GM19239 (cell line): ENCODE measurements at places on chromosomes 12 and 14.

DNA sequence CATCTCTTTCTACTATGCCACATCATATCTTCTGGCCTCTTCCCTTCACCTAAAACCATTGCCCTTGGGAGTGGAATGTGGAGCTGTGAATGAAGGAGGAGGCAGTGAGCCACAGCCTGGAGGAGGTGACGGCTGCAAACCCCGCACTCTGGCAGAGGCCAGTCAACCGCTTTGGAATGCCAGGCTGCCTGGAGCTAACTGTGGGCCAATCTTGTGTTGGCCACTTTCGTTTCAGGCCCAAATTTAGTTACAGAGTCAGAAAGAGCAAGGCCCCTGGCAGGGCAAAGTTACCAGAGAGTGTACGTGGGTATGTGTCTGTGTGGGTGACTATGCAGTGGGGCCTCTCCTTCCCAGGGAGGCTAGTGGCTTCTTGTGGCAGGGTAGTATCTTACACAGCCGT is 40.1 kb downstream of the CACNA1C start:
- no peak for DNase-seq

DNA sequence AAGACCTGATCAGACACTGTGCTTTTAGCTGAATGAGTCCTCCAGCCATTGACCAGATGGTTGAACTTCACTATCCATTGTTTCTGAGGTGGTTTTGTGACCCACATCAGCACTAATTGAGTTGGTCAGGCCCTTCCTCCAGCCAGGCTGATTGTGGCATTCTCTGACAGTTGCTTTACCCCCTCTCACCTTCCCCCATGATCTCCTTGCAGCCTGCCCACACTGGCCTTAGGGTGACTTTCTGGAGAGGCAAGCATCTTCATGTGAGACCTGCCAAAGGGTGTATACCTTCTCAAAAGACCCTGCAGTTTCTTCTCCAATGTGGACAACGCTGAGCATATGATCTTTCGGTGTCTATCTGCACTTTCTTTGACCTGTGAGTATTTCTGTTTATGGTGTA is 83.9 kb downstream of the GPATCH2L start:
- DNase-seq = no peak

DNA sequence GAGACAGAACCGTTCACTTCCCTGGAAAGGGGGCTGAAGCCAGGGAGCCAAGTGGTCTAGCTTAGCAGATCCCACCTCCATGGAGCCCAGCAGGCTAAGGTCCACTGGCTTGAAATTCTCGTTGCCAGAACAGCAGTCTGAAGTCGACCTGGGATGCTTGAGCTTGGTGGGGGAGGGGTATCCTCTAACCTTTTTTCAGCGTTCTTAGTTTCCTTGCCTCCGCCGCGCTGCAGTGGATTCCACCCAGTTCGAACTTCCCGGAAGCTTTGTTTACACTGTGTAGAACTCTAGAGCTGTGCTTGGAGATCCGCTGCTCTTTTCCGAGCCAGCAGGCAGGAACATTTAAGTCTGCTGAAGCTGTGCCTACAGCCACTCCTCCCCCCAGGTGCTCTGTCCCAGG is 45.2 kb upstream of the FKBP4 start:
- DNase-seq = no peak

GRCh38 chr14:93186466-93186865 is 1.3 kb downstream of the LYSET start:
- DNase-seq = no peak

GRCh38 chr12:82130762-82131161 is 227.4 kb downstream of the CCDC59 start:
- DNase-seq = no peak

DNA sequence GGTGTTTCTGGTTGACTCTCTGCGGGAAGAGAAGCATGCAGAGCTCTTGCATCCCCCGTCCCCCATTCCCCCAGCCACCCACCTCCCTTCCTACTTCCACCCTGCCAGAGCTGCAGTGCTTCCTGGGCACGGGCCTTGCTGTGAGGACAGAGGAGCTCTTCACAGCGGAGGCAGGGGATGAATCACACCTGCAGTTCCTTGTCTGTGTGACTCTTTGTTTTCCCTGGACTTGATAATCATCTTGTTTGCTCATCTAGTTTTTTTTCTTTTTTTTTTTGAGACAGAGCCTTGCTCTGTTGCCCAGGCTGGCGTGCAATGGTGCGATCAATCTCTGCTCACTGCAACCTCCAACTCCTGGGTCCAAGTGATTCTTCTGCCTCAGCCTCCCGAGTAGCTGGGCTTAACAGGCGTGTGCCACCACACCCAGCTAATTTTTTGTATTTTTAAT is 27.8 kb downstream of the ANKRD9 start:
- DNase-seq = no peak

- no peak for DNase-seq
These were observed 75.9 kb downstream of the TNFAIP2 start for GRCh38 chr14:103199124-103199523.

DNA sequence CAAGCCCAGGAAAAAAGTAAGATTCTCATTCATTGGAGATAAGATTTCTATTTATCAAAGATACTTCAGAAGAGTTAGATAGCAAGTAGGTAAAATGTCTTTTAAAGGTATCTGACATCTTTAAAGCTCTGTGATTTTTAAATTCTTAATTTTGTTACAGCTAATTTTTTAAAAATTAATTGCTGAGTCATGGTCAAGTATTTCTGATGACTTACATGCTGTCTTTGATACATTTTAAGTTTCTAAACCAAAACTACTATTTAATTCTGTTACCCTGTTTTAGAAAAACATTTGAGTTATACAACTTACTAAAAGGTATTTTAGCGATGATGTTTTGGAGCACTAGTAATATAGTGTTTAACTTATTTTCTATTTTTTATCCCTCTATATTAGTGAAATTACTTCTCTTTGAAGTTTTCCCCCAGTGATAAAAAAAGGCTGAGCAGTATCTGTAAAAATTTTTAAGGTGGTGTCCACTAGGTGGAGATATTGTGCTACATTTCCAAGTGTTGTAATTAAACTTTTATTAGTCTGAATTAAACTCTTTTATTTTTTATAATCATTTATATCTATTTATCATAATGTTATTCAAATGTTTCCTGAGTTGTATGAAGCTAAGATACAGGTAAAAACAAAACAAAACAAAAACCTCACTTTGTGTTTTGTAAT is 11.5 kb downstream of the ALG10 start:
- DNase-seq = no peak

DNA sequence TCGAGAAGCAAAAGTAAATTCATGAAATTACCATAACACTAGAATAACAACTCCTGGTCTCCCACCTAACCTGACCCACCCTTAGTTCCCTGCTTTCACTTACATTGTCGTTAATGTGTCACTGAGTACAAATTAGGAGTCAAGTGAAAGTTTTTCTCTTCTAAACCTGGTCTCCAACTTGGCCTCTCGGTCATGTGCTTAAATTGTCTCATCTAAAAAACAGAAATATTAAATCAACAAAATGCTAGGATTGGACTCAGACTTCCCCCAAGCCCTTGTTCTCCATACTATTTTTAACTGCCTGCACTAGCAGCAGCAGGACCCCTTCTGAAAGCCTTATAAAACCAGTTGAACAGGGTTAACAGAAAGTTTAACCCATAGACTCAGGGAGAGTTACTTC is 1.8 kb upstream of the BTG1 start:
- no peak for DNase-seq

GRCh38 chr12:765840-766239 is 13.5 kb downstream of the WNK1 start:
- no peak for DNase-seq

- no peak for DNase-seq
These were observed 119.7 kb downstream of the FBXL14 start for GRCh38 chr12:1474574-1475153.

DNA sequence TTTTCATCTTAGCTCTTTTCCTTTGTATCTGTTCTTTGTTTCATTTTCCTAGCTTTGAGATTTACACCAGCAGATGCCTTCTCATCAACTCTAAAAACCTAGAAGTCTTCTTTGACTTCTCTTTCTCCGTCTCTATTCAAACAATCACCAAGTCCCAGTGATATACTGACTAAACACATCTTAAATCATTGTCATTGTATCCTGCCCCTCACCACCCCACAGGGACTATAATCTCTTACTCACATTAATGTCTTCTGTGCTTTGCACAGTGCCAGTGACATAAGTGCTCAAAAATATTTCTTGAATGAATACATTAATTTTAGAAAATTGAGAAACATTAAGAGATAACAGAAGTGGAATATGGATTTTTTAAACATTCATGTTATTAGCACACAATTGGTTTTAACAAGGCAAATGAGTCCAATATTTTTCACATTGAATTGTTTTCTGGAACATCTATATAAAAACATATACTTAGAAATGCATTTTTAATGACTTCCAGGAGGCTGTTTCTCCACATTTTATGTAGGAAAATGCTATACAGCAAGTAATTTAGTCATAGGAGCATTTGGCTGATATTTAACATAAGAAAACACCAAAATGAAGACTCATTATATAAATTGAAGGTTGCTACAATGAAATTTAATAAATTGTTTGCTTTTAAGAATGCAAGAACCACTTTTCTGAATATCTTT is 472.8 kb upstream of the PRICKLE1 start:
- DNase-seq = no peak

DNA sequence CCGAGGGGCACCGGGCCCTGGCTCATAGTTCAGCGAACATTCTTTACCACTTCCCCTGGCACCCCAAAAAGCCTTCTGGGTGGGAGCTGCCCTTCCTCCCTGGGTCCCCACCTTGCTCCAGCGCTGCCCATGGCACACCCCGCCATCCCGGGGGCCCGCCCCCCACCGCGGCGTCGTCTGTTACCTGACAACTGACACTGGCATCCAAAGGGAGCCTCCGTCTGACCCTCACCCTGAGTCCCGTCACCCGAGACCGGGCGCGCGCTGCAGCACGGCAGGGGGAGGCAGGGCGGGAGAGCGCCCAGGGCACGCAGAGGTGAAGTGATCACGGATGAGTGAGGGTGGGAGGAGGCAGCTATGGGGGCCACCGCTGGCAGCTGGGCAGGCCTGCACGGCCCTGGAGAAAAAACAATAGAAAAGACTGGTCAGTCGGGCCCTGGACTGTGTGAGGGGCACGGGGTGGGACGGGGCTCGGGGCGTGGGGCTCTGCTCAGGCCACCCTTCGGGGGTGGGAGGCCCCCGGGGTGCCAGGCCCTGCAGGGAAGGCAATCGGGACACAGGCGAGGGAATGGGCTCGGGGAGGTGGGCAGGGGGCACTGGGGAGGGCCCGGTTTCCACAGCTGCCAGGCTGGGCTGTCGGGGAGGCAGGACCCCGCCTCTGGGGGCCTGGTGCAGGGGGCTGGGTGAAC is 40.7 kb downstream of the BCL11B start:
- no peak for DNase-seq

DNA sequence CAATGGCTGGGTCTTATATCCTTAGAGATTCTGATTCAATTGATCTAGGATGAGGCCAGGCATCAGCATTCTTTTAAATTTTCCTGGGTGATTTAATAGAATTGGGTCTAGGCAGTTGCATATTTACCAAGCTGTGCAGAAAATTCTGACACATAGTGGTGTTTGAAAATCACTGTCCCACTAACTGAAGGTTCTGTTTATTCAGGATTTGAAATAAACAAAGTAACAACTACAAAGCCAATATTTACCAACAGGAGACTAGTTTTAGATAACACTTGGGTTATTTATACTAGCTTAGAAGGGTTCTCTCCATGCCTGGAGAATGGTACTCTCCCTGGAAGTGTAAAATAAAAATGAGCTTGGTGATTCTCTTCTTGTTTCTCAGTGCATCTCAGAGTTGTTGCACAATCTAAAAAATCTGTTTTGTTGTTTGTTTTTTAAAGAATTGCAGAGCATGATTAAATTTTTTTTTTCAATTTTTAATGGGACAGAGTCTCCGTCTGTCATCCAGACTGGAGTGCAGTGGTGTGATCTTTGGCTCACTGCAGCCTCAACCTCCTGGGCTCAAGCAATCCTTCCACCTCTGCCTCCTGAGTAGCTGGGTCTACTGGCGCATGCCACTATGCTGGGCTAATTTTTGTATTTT is 16.9 kb downstream of the BEST3 start:
- no peak for DNase-seq

DNA sequence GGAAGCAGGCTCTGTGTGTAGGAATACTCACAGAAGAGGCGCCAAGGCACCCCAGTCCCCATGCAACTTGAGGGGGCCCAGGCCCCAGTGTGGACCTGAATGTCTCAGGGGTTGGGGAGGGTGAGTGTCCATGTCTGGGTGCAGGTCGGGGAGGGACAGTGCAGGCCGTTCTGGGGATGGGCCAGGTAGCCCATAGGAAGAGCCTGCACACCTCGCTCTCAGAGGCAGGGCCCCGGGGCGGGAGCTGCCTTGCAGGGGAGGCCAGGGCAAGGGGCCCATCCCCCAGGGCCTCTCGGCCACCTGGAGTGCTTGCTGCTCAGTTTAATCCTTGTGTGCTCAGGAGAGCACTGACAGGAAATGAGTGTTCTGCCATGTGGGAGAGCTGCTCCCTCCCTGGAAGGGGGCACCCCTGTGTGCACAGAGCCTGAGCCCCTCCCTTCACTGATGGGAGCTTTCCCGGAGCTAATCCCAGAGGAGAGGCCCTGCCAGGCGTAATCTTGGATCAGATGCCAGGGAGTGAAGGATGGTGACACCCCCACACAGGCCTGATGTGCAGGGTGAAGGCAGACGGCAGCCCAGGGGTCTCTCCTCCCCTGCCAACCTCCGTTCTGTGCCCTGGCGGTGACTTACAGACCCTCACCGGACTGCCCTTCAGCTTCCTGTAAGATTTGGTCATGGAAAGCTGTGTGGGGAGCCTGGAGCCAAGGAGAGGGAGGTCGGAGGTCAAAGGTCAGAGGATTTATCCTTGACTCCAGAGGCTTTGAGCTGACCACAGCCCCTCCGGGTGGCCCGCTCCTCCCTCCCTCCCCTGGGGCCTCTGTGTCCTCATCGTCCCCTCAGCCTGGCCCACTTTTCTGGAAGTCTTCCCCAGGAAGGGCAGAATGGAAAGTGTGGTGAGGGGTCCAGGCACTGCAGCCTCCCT is 24.4 kb upstream of the FBRSL1 start:
- no peak for DNase-seq

DNA sequence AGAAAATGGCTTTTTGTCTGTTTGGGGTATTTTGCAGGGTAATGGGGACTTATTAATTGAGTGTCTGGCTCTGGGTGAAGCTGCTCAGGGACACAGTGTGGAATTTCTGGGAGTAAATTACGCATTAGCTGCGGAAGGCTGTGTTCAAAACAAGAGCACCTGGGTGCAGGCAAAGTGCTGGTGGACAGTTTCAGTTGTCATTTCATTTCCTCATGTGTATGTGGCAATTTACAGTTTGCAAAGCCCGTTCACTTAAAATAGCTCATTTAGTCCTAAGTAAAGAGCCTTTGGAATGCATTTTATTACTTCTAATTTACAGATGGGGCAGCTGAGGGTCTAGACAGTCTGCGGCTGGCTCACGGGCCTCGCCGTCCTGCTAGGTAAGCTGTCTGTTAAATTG is 546.8 kb downstream of the BCL11B start:
- no peak for DNase-seq
